ENCODE measurements at places on chromosomes 12 and 14.

DNA sequence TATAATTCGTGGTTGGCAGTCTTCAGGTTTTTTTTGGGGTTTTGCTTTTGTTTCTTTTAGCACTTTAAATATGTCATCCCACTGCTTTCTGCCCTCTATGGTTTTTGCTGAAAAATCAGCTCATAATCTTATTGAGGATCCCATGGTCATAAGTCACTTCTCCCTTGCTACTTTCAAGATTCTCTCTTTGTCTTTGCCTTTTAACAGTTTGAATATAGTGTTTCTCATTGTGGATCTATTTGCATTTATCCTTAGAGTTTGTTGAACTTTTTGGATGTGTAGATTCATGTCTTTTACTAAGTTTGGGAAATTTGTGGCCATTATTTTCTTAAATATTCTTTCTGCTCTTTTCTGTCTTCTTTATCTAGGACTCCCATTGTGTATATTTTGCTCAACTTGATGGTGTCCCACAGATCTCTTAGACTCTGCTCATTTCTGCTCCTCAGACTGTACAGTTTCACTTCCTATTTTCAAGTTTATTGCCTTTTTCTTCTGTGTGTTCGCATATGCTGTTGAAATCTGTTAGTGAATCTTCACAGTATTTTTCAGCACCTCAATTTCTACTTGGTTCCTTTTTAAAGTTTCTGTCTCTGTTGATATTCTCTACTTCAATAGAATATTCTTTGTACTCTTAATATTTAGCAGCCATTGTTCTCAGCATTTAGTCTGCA lies 70.8 kb downstream of the WNK1 start:
- no peak for DNase-seq

DNA sequence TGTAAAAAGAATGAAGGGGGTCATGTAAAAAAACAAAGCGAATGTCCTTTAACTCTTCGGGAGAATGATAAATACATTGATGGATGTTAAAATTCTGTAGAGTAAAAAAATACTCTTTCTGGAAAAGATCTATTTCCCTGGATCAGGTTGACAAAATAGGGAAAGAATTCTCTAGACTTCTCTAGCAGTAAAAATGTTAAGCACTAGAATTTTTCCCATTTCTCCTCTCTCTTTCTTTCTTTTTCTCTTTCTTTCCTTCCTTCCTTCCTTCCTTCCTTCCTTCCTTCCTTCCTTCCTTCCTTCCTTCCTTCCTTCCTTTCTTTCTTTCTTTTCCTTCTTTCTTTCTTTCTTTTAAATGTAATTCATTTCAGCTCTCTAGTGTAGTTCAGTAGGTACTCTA lies 552.5 kb downstream of the LRFN5 start:
- no peak for DNase-seq

DNA sequence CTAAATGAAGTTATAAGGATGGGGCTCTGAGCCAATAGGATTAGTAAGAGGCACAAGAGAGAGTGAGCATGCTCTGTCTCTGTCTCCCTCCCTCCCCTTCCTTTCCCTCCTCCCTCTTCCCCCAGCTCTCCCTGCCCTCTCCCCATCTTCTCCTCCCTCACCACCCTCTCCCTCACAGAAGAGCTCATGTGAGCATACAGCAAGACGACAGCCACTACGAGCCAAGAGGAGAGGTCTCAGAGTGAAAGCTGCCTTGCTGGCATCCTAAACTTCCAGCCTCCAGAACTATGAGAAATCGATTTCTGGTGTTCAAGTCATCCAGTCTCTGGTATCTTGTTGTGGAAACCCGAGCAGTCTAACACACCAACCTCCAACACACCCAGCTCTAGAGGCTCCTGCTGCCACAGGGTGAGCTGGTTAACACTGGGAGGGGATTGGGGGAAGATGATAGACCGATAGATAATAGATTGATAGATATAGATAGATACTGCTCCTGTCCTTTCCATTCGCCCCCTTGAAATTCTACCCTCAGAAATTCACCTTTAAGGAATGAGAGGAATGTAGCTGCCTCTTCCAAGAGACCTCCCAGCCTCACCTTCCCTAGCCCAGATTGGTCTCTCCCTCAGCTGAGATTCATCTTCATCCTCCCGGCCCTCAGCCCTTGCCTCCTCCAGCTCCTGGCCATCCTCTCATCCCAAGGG lies 25.8 kb upstream of the ACTN1 start:
- peak; percentile 12 for DNase-seq

GRCh38 chr12:122895320-122895703 lies 612 bp downstream of the VPS37B start:
- DNase-seq = no peak
